ENCODE measurements at places on chromosomes 3 and 15. TPM values are rescaled to one million over a fixed set of nuclear protein-coding genes. Genes with fewer than 3 reads are reported as not detected.

Gene SUCLG2
- polyA plus RNA-seq = 20.6 TPM

Gene MELTF
- polyA plus RNA-seq = 5.7 TPM

Gene LTF
- polyA plus RNA-seq = 0.02 TPM

Gene ZNF774
- polyA plus RNA-seq = 2.2 TPM

Gene CKMT1A
- 94.3 TPM for polyA plus RNA-seq
